ENCODE measurements at places on chromosomes 12 and 14.

DNA sequence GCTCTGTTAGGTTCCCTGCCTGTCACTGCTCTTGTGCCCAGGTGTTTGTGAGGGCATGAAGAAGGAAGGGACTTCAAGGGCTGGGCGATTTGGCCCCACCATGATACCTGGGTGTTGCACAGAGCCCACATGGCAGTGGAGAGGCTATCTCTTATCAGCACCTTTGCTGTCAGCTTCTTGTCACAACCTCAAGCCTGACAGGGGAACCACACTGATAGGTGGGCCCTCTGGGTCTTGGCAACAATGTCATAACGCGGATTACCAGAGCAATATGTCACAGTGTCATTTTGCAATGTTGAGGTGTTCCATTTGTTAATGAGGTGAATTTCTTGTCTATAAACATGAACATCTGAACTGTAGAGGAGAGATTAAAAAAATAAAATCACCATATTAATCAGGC lies 22.9 kb upstream of the CACNA1C start:
- DNase-seq: no peak

- DNase-seq: no peak
Measured at GRCh38 chr14:95413289-95414215, 93.8 kb upstream of the CLMN start.

- no peak for DNase-seq
Measured at GRCh38 chr12:1474041-1474573, 120.3 kb downstream of the FBXL14 start.

DNA sequence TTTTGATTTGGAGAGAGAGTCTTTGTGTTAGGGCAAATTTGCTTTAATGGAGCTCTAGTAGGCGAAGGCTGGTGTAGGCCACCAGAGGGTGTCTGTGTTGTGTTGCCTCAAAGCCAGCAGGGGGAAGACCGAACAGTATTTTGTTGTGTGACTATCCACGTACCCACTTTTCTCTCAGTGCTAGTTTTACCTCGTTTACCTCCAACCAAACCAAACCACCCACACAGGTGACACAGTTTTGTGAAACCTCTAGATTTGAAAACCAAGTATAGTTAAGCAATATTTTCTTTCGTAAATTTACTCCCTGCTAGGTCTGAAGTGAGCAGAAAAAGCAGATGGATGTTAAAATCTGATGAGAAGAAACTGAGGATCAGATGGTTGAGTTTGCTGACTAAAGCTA lies 36.3 kb upstream of the NPFF start:
- DNase-seq: peak; percentile 88

GRCh38 chr14:64349741-64350490 lies 38.2 kb upstream of the MTHFD1 start:
- DNase-seq: no peak

- no peak for DNase-seq
Measured at GRCh38 chr12:38934078-38934584, 28.7 kb upstream of the CPNE8 start.

DNA sequence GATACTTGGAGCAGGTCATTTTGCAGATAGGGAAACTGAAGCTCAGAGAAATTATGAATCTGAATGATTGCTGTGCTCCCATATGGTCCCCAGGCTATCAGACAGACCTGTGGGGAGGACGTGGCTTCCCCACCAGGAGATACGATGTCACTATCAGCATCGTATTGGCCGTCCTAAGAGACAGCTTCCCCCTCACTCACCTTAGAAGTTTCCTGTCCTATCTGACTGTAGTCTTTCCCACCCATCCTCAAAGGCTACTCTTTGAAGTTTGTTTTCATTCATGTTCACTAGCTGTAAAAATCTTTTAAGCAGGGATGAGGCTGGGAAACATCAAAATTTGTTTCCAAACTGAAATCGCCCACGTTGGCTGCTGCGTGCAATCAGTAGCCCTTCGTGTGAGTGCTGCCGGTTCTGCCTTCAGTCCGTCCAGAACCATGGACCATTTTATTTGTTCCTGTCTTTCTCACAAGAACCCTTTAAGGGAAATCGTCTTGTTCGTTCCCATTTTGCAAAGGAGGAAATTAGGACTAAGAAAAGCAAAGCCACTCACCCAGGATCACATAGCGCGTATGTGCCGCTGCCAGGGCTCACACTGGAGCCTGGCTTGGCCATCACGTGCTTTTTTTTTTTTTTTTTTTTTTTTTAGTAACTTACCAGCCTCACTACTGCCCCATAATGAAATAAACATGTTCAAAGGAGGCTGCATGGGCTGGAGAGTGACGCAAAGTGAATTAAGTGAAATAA lies 1.0 kb upstream of the KDM2B start:
- peak; percentile 80 for DNase-seq

DNA sequence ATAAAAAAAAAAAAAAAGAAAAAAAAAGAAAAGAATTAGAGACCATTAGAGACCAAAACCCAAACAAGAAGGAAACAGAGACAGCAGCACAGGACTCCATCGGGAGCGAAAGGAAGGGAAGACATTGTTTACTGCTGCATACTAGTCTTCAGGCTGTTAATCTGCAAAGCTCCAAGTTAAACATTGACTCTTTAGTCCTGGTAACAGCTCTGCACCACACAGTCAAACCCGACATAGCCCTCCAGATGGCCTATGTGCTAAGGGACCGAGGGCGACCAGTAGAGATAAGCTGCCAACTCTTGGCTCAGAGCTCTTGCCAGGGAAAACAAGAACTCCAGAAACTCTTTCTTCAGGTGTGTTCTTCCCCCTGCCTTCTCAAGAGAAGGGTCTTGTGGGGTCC lies 7.8 kb downstream of the P2RX4 start:
- DNase-seq: peak; percentile 68

DNA sequence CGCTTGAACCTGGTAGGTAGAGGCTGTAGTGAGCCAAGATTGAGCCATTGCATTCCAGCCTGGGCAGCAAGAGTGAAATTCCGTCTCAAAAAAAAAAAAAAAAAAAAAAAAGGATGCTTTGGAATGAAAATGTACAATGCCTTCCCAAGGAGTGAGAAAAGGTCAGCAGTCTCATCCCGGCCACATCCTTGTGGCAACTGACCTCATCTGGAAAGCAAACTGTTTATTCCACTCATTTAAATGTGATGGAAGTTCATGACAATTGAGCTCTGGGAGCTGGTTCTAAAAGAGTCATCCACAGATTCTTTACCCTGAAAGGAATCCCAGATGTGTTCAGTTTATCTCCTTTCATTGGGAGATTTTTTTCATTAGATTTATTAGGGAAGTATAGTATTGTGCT lies 19.4 kb upstream of the LIMA1 start:
- DNase-seq: no peak

- no peak for DNase-seq
Measured at GRCh38 chr12:124130691-124131591, 157.9 kb downstream of the ZNF664 start.

DNA sequence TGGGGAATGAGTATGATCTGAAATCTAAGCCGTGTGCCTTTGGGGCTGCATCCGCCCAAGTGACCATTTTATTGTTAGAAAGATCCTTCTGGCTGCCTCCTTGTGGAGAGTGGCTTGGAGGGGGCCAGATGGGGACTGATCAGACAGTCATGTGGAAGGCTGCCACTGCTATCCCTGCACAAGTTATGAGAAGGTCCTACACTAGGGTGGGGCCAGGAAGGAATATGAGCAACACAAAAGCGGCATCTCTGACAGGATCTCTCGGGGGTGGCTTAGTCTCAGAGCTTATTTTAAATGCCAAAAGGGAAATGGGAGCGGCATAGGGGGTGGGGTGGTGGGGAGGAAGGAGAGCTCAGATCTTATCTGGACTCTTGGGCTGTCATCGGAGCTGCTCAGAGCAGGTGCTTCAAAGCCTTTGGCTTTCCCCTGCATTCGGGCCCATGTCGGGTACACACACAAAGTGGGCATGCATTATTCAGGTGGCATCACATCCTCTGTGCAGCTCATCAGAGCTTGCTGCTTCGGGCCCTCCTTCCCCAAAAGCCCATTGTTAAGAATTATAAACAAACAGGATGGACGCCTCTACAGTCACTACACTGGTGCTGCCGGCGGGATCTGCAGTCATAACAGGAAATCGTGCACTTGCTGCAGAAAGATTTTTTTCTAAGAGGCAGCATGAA lies 805.4 kb downstream of the VRK1 start:
- no peak for DNase-seq

- no peak for DNase-seq
Measured at GRCh38 chr12:115060477-115061168, 376.6 kb upstream of the TBX3 start.

GRCh38 chr14:30349520-30349919 lies 209.4 kb upstream of the G2E3 start:
- no peak for DNase-seq

DNA sequence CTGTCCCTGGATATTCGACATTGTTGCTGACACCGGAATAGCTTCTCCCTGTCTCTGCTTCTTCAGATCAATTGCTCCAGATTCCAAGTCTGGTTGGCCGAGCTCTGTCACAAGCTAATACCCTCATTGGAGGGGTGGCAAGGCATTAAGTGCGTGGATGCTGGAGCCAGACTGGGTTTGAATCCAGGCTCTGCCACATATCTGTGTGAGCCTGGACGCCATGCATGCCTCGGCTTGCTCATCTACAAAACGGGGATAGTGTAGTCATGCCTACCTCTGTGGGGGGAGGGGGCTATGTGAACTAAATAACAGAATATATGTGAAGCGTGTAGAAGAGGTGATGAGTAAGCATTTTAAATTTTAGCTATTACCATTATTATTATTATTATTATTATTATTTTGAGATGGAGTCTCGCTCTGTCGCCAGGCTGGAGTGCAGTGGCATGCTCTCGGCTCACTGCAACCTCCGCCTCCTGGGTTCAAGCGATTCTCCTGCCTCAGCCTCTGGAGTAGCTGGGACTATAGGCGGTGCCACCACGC lies 97.3 kb downstream of the AACS start:
- DNase-seq: no peak

- DNase-seq: no peak
Measured at GRCh38 chr12:20572451-20572850, 122.7 kb upstream of the SLCO1C1 start.

DNA sequence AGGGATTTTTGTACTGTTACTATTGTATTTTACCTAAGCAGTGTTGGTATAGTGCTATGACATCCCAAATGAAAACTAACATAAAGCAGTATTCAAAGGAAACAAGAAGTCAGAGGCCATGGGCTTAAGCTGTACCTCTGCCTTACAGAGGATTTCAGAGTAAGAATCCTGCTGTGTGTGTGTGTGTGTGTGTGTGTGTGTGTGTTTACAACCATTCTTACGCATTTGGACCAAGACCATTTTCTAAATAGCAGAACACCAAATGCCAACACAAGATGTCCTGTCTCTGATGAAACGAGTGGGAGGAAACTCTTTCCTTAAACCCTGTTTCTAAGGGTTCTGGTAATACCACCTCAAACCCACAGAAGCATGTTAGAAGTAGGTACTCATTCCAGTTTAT lies 64.4 kb downstream of the PPP1R36 start:
- DNase-seq: no peak

DNA sequence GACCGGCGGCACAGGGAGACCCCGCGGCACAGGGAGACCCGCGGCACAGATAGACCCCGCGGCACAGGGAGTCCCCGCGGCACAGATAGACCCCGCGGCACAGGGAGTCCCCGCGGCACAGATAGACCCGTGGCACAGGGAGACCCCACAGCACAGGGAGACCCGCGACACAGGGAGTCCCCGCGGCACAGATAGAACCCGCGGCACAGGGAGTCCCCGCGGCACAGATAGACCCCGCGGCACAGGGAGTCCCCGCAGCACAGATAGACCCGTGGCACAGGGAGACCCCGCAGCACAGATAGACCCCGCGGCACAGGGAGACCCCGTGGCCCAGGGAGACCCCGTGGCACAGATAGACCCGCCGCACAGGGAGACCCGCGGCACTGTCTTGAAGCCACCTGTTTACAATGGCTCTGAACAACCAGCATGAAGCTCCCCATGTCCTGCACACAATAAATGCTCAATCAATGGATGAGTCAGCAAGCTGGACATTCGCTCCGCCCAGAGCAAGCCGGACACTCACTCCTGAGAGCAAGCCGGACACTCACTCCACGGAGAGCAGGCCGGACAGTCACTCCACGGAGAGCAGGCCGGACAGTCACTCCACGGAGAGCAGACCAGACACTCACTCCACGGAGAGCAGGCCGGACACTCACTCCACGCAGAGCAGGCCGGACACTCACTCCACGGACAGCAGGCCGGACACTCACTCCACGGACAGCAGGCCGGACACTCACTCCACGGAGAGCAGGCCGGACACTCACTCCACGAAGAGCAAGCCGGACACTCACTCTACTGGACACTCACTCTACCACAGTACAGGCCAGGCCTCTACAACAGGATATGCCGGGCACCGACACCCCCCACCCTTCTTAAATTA lies 121.9 kb downstream of the RFLNA start:
- no peak for DNase-seq

All from G401 (cell line).